ENCODE measurements at places on chromosomes 3 and 15. TPM values are rescaled to one million over a fixed set of nuclear protein-coding genes. Genes with fewer than 3 reads are reported as not detected.

DNA sequence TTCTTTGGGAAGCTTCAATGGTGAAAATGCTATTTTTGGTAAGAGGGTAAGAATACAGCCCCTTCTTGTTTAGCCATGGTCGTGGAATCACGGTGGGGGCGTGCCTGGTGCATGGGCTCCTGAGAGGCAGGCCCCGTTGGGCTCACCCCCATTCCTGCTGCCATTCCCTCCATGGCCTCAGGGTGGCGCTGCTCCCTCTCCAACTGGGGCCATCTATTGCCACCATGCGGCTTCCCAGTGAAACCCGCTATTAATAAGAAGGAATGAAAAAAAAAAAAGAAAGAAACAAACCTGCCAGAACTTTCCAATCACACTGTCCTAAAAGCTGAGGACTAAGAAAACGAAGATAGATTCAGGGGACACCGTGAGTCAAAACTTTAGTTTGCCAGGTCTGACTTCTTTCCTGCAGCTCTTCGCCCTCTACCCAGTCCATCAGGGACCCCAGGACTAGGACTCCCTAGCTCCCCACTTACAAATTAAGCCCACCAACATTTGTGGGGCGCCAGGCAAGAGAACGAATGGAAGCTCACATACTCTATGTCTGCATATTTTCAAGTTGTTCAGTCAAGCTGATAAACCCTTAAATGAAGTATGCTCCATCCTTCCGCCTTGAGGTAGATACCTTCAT is 30.6 kb upstream of the ABHD2 start:
- DNase-seq: peak; percentile 74

DNA sequence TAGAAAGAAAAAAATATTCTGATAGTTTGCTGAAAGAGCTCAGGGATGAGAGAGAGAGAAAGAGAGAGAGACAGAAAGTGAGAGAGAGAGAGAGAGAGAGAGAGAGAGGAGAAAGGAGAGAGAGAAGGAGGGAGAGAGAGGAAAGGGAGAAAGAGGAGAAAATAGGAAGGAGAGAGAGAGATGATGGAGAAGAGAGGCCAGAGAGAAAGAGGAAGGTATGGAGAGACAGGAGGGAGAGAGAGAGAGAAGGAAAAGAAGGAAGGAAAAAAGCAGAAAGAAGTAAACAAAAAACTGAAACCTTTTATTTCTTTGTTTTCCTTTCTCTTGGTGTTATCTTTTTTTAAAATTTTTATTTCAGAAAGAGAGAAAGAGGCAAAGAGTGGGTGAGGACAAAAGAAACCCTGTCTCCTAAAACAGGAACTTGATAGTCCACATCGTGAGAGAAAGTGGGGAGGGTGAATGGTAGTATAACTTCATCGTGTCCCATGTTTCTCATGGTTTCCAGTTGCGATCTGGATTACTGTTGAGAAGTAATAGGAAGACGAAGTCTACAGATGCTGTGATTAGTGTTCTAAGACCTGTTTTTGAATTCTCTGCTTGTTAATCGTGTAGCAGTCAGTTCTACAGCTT is 279.7 kb downstream of the LPP start:
- no peak for DNase-seq

DNA sequence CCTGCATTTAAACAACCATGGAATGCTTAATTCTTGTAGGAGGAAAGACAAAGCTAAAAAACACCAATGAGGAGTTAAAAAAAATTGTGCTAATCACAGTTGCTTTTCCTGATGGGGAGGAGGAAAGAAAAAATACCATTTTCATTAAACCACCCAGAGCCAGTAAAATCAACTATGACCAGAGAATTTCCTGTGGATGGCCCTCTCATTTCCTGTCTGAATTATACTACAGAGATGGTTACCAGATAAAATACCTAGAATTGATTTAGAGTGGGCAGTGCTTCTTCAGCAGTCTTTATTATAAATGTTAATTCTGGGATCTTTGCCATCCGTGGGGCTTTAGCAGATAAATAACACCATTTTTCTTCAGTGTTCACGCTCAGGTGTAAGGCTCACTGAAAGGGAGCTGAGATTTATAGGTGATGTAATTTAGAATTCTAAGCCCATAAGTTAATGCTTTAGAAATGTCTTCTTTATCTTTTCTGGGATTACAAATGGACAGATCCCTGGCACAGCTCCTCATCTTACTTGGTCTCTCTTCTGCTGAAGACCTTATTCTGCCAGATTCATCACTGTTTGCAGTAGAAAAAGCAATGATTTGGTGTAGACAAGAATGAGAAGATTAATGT is 37.9 kb downstream of the RETNLB start:
- no peak for DNase-seq

The TRIM42 gene
- not detected for total RNA-seq

Data from SJSA1 (cell line).